ENCODE measurements at places on chromosomes 5 and 9. TPM values are rescaled to one million over a fixed set of nuclear protein-coding genes. Genes with fewer than 3 reads are reported as not detected.

Gene DNM1
- 2.1 TPM for total RNA-seq

Gene CRAT
- 24.6 TPM for total RNA-seq

Gene BTNL8
- total RNA-seq = 2.8 TPM

GRCh38 chr5:35920890-35921289 lies 17.5 kb downstream of the CAPSL start:
- H3K36me3 ChIP-seq = no peaks in the 10 kb centered on the region
- H3K4me3 ChIP-seq = no peak overlapping the region
- peaks cover 5% of the 10 kb centered on the region for H3K4me1 ChIP-seq
- no peaks in the 10 kb centered on the region for H3K27me3 ChIP-seq
- no peak overlapping the region for H3K27ac ChIP-seq

DNA sequence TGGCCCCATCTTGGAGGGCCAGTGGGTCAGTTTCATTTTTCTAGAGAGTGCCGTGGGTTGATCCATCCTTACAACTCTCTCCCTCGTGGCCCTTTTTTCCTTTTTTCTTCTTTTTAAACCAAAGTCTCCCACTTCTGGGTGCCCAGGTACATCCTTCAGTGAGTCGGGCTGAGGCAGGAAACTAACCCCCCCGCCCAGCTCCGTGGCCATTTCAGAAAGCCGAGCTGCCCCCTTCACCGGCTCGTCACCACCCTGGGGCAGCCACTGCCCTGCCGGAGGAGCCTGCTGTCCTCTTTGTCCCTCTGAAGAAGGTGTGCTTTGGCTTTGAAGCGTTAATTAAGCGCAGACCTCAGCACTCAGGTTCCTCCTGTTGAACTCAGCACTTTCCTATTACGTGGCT lies 5.2 kb downstream of the CFAP77 start:
- no peak for DNase-seq
- H3K27ac ChIP-seq = no peak overlapping the region
- H3K36me3 ChIP-seq = no peaks in the 10 kb centered on the region
- H3K4me3 ChIP-seq = no peak overlapping the region

Data from spleen (tissue), 13 donors.